ENCODE measurements at places on chromosomes 7 and 10.

GRCh38 chr7:37045681-37046179 lies 321.4 kb upstream of the AOAH start:
- no peak for DNase-seq

DNA sequence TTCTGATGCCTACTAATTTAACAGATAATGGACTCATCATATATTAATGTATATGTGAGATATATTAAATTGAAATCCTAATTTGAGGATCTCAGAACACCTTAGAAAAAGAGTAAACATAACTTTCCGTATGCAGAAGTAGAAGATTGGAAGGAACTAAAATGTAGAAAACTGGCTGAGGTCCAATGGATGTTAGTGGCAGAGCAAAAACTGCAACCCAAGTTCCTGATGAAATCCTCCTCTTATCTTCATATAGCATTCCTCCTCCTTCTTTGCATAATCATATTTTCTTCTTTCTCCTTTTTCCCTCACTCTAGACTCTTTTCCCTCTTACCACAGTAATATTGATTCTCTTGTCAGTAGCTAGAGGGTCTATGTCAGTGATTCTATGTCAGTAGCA lies 6.0 kb downstream of the INA start:
- no peak for DNase-seq

- no peak for DNase-seq
These were observed 105.6 kb upstream of the RET start for GRCh38 chr10:42971251-42971599.

DNA sequence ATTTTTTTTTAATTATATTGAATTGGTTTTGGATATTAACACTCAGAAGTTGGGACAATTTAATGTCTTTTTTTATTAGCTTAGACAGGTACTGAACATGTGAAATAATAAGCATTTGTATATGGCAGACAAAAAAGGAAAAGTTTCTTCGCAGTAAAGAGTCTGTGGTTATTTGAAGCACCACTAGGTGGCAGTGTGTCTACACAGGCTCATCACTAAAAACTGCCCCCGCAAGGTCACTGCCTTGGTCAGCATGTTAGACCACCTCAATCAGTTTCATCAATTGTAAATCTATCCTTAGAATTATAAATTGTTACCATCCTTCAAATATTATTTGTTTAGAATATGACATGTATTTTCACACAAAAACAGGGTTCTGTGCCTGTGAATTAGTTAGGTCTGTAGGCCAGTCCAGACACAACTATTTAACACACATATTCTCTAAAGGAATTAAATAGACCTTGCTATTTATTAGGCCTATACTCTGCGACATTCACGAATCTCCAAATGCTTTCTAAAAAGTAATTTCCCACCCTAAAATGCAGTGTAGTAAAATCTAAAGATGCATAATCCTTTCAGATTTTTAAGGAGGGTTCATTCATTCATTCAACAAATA lies 17.0 kb downstream of the PNLIPRP3 start:
- DNase-seq = no peak

GRCh38 chr7:99379043-99379577 lies 4.6 kb downstream of the ARPC1B start:
- no peak for DNase-seq

DNA sequence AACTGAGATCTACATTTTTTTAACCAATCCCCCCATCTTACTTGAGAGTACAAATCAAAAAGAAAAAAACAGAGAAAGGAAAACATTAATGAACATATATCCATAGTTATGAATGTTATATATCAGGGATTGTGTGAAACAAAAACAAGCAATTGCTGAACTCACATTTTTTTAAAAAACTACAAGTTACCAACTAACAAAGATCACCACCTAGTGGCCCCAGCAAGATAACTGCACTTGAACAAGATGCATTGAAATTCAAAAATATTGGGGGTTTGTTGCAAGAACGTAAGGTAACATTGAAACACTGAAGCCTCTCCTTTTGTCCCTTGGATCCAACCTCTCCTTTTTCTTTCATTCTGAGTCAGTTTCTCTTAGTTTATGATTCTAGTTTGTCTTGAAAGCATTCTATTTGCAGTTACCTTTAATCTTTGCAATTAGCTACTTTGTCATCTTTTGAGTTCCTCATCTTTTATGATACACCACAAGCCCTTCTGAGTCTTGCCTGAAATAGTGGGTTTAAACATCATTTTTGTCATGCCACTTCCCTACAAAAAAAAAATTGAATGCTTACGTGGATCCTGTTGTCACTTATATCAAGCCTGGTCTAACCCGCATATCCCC lies 87.3 kb upstream of the TES start:
- no peak for DNase-seq

DNA sequence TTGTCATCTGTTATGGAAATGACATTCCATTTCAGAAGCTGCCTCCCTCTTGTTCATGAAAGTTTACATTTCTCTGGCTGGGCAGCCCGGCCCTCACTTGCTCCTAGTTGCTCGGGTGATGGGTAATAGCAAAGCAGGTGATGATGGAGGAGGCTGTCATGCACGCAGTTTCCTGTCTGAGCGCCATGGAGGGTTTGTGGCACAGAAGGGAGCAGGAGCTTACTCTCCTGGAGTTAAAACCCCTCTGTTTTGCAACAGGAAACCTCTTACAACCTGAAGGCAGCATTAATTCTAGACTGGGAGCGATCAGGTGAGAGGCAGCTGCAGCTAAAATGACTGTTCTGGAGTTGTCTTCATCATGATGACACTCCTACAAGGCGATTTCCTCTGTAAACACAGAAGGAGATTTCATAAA lies 34.1 kb upstream of the MKI67 start:
- DNase-seq = no peak

DNA sequence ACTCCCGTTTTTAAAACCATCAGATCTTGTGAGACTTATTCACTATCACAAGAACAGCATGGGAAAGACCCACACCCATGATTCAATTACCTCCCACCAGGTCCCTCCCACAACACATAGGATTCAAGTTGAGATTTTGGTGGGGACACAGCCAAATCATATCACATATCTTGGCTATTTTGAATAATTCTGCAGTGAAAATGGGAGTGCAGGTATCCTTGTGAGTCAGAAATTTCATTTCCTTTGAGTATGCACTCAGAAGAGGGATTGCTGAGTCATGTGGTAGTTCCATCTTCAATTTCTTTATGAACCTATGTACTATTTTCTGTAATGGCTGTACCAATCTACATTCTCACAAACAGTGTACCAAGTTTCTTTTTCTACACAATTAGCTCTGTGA lies 125.8 kb downstream of the ANKRD7 start:
- no peak for DNase-seq

GRCh38 chr7:25951414-25952260 lies 200.4 kb upstream of the NFE2L3 start:
- DNase-seq = peak; percentile 13

- DNase-seq = no peak
These were observed 404.3 kb downstream of the SFMBT2 start for GRCh38 chr10:7006566-7006965.

- DNase-seq = no peak
These were observed 176.4 kb upstream of the HPS1 start for GRCh38 chr10:98623176-98623575.

DNA sequence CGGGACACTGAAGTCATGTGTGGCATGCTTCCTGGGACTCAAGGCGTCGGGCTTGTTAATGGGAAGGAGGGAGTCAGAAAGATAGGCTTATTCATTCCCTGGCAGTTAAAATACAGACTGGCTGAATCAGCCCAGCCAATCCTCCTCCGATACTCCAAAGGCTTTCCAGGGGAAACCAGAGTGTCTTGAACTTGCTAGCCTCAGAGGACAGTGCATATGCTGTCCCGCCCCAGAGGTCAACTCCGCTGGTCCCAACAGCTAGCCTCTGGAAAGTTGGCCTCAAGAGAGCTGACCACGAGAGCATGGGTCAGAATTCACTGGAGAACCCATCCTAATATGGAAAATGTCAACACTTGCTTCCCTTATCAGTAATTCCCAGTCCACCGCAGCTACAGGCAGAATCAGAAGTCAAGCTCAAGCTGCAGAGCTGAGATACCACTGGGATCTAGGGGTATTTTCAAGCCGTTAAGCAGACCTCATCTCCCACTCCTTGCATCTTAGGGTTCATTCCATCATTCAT lies 43.0 kb downstream of the ELMO1 start:
- no peak for DNase-seq

DNA sequence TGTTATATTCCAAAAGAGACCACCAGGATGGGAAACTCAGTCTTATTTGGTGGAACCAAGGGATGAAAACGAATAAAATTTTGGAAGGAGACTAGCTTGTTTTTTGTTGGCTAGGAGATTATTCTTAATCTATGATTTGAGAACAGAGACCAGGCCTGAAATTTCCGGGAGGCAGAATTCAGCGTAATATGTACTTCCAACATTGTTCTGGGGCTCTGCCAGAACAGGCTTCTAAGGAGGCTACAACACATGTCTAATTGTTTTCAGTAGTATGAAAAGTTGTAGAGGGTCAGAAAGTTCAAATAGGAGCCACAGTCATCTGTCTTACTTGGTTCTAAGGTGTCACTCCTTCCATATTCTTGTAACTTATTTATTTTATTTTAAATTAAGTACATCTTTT lies 1.7 kb downstream of the DDX21 start:
- DNase-seq = no peak

- DNase-seq = no peak
These were observed 52.5 kb downstream of the NRCAM start for GRCh38 chr7:108403597-108404217.

GRCh38 chr10:86385806-86386205 lies 19.2 kb upstream of the GRID1 start:
- no peak for DNase-seq

DNA sequence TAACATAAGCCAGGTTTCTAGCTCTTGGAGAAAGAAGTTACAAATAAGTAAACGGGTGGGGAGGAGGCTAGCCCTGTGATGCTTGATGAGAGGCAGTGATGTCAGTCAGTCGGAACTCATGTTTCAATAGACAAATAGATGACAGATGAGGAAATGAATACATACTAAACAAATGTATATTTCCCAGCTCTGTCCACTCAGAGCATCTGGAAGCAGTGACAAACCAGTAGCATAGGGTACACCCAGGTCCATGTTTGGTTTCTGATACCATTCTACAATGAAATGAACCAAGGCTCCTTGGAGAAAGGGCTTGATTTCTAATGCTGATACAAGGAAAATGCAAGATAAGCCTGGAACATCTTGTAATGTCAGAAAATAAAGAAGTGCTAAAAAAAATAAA lies 30.6 kb downstream of the PODXL start:
- DNase-seq = no peak

DNA sequence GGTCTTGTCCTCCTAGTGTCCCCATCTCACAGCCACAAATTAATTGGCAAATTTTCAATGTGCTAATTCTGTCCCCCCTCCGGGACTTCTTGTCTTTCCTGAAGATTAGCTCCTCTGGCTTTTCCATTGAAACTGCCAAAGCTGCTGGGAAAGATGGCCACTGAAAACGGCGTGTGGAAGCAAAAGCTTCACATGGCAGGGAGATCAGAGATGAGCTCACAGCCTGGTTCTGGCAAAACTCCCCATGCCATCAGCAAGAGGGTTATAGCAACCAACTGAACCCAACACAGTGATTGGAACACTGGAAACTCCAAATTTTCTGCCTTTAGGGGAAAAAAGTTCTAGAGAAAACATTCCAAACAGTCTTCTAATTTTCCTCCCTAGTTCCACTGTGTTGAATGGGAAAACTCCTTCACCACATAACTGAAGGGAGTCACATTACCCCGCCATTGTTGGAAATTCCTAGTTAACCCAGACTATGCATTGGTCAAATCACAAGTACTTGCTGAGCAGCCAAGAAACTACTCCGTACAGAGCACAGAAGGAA lies 37.0 kb downstream of the NRAP start:
- DNase-seq = no peak

DNA sequence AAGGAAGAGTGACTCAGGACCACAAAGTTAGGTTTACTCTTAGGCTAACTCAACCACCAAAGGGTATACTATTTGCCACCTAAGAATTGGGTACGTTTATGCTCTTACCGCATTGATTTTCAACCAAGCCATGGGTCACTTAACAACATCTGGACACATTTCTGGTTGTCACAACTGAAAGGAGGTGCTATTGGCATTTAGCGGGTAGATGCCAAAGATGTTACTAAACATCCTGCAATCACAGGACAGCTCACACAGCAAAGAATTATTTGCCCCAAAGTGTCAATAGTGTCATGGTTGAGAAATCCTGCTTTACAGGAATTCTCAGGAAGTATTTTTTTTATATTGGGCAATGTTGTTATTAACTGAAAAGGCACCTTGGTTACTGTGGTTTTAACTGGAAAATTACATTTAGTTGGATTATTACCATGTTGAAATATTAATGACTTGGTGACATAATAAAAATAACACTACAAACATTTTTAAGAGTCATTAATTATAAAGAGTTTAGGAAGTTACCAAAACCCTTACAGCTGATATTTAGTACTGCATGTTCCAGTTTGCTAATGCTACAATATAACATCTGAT lies 185.0 kb upstream of the TMEM196 start:
- no peak for DNase-seq

DNA sequence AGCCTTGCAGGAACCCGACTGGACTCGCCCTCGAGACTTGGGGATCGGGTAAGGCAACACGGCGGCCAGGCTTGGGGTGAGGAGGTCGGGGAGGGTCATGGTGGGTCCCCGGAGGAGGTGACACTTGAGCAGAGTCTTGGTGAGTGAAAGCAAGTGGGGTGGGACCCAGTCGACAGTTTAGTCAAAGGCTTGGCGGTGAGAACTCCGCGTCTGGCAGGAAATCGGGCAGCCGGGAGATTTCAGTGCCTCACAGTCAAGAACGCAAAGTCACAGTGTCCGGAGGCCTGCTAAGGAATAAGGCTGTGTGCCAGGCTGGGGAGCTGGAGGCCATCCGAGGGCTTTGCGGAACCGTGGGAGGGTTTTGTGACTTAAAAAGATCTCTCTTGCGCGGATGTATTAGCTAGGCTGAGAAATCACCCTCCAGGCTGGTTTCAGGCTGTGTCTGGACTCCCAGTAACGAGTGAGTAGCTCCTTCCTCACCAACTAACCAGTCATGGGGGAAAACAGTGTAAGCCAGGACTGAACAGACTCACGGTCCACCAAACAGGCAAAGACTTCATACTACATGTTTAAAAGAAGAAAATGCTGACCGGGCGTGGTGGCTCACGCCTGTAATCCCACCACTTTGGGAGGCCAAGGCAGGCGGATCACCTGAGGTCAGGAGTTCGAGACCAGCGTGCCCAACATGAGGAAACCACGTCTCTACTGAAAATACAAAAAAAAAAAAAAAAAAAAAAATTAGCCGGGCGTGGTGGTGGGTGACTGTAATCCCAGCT lies 613 bp downstream of the AP5Z1 start:
- peak; percentile 20 for DNase-seq

DNA sequence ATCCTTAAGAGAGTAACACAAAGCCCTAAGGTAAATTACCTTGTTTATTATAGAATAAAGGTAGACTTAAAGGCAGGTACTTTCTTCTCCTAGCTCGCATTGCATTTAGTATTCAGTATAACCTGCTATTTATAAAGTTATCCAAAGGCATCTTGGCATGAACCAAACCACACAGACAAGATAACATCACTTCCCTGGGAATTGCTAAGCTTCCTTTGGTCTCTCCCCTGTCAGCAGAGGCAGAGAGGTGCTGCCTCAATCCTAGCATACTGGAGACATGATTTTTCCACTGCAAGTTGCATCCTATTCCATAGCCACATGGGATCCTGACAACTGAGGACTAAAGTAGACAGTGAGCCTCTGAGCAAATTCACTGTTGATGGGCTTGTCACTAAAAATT lies 101.7 kb upstream of the IL6 start:
- no peak for DNase-seq

GRCh38 chr10:21296575-21297355 lies 228.7 kb downstream of the SKIDA1 start:
- no peak for DNase-seq

Measured in stimulated activated CD8-positive, alpha-beta memory T cell treated with anti-CD3 and anti-CD28 coated beads, Interleukin-12 subunit alpha, Interleukin-12 subunit beta, amount 100 ng/mL, for 1 hour (primary cell).